ENCODE measurements at places on chromosomes 2 and 18. TPM values are rescaled to one million over a fixed set of nuclear protein-coding genes. Genes with fewer than 3 reads are reported as not detected.

DNA sequence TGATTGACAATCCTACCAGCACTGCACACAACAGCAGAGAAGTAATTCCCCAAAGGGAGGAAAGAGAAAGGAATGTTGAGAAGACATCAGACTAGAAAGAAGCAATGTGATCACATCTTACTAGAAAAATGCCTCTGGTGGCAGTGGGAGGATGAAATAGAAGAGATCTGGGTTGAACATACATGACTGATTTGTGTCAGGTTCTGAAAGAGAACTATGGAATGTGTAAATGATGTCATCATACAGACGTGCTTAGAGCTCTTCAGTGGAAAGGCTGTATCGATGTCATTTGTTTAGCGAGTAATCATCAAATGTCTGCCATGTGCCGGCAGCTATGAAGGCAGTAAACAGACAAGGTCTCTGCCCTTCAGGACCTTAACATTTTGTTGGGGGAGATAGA, 24.9 kb downstream of the GORASP2 start:
- no peak for DNase-seq

DNA sequence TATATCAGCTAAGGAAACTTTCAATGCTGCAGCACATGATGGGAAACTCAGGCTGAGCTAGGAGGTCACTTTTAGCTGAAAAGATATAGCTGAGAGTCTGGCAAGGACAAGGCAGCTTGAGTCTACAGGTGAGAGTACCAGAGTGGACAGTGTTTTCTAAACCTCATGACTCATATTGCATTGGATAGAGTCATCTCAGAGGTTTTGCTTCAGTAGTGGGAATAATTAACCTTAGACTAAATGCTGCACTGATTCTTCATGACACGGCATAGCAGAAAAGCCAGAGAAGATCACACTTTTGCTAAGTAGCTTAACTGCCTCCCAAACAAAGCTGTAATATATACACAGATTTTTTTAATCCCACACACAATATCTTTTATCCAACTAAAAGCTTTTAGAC, 865.0 kb upstream of the CDH2 start:
- no peak for DNase-seq

LINC00305 gene
- total RNA-seq = not detected

DNA sequence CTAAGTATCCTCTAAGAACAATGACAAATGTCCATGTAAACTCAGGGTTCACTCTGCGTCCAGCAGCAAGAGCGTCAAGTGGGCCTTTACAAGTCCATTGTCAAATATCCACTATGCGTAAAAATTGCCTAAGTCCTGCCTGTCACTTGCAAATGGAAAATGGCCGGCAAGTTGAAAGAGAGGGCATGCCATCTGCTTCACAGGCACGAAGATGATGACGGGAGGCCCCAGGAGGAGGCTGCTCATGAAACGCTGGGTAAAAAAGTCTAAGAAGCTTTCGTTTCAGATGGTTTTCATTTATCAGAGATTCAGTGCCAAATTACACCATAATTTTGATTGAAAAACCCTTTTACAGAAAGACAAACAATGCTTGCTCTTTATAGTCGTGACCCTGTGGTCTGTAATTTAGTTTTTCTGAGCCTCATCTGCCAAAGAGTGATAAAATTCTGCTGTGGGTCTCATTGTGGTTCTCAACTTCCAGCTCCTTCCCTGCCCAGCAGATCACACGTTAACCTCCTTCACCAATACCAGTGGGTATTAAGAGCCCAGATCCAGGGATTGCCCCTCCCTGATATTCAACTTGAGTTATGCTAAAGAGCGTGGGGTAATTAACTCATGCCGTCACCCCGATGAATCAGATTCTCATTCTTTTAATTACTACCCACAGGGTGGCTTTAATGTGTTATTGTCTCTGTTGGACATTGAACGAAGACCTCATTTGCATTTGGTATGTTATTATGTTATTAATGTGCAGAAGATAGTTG, 160.2 kb upstream of the ALKAL2 start:
- DNase-seq = no peak

IL18R1 gene
- 25.5 TPM for total RNA-seq

- DNase-seq = peak; percentile 69
These were observed 10.8 kb upstream of the TAF4B start for GRCh38 chr18:26215247-26215970.

SERPINB2 gene
- total RNA-seq = not detected

RPRM gene
- not detected for total RNA-seq

DNA sequence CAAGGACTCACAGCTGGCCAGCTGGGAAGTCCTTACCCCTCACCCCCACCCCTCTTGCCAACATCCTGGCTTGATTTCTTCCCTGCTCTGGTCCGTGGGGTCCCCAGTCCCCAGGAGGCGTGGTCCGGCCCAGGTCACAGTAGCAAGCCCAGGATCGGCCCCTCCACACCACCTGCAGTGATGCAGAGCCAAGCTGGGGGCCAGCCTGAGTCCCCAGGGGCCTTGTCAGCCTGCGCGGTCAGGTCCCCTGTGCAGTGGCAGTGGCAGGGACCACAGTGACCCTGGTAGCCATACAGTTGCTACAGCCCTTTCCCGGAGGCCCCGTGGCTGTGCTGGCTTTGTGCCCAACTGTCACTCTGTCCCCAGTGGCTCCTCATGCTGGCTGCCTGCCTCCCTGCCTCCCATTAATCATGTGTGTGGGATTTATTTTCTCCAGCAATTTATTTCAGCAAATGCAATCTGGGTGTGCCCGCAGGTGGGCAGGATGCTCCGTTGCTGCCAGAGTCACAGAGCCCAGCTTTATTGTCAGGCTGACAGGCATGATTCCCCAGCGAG, 8.8 kb upstream of the PRSS56 start:
- DNase-seq = no peak

All from activated CD4-positive, alpha-beta memory T cell treated with anti-CD3 and anti-CD28 coated beads for 36 hours (primary cell).